GM12864 (cell line): ENCODE measurements at places on chromosomes 1 and 21.

- DNase-seq, result no peak
Observed at GRCh38 chr1:22236166-22236565, 93.3 kb upstream of the WNT4 start.

GRCh38 chr1:156882543-156882942 is 11.0 kb upstream of the PEAR1 start:
- no peak for DNase-seq

GRCh38 chr1:201649761-201650622 is 111.1 kb downstream of the NAV1 start:
- no peak for DNase-seq

GRCh38 chr1:171948511-171948910 is 107.2 kb downstream of the DNM3 start:
- no peak for DNase-seq

GRCh38 chr1:155294520-155295182 is 6.6 kb downstream of the PKLR start:
- DNase-seq, result no peak

GRCh38 chr1:30765556-30766434 is 8.2 kb upstream of the LAPTM5 start:
- no peak for DNase-seq
